ENCODE measurements at places on chromosomes 2 and 18.

DNA sequence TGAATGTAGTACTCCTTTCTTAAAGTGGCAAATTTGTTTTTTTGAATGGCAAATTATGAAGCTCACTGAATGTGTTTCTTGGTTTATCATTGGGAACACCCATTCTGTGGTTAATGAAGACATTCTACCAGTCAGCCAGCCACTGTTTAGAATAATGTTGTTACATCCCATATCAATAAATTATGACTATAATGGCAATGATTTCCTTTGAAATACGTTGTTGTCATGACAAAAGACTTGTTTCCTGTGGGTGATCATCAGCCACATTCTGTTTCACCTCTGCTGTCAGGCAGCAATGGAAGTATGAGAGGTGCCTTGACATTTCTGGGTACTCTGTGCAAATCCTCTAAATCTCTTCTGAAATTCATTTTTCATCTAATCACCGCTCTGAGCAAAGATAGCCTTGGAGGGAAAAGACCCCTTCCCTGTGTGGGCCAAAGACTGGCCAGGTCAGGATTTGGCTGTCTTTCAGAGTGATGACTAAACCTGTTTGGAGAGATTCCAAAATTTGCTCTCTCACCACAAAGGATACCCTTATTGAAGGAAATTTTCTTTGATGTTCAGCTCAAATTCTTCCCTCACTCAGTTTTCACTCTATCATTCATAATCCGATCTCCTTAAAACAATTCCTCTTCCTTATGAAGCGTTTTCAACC is 869.2 kb downstream of the BCL11A start:
- no peak for DNase-seq

DNA sequence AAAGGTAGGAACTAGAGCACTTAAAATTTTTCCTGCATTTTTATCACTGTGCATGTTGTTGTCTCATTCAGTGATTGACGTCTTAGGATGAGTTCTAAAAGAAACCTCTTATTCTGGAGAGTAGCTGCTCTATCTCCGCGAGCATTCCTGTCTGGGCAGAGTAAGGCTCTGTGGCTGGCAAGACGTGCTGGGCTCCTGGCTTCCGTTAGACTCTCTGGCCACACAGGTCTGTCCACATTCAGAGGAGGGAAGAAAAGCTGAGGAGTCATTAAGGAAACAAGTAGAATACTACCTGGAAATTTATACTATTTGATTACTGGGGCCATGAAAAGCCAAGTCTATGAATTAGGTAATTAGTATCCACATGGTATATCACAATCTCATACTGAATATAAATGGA is 138.0 kb upstream of the DNMT3A start:
- no peak for DNase-seq

DNA sequence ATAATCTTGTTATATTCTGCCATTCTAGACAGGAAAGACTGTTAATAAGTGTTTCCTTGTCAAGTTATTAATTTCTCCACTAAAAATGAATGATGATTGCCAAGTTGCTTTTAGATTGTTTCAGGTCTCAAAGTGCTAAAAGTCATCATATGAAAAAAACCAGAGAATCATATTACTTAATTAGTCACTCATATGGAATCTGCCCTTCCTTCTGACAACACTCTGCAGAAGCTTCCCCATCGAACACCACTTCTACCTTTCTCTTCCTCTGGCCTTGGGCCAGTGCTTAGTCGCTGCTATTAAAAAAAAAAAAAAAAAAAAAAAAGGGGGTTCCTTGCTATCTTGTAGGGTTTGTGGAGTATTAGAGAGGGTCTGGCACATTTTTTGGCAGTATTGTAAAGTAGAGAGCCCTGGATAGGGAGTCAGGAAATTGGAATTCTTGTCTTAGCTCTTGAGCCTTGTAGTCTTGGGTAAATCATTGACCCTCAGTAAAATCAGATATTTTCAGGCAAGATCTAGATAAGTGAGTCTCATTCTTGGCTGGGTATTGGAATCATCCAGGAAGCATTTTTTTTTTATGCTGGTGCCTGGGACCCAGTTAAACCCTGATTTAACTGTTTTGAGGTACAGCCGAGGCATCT is 141.7 kb upstream of the CCDC68 start:
- DNase-seq, result no peak

DNA sequence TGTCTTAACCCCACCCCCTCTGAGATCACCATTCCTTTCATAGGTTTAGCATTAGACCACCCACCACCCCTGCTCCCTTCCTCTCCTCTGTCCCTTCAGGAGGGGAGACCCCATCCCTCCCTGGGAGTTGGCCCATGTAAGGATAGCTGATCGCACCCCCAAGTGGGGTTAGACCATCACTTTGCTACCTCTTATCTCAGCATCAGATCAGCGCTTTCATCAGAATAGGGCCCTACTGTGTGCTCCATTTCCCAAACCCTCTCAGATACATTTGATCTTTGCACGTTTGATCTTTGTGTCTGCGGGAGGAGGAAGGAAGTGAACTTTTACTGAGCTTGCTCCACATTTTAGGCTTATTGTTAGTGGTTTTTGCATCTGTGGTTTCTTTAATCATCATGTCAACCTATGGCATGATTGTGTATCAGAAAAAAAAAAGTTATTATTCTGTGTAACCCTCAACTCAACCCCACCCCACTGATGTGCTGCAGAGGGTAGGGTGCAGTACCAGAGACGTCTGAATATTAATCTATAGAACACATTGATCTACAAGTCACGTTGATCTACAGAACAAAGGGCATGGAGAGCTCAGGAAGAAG is 81.2 kb downstream of the PDCL3 start:
- DNase-seq, result no peak

- no peak for DNase-seq
Measured at GRCh38 chr18:57446322-57446721, 11.1 kb downstream of the ONECUT2 start.

DNA sequence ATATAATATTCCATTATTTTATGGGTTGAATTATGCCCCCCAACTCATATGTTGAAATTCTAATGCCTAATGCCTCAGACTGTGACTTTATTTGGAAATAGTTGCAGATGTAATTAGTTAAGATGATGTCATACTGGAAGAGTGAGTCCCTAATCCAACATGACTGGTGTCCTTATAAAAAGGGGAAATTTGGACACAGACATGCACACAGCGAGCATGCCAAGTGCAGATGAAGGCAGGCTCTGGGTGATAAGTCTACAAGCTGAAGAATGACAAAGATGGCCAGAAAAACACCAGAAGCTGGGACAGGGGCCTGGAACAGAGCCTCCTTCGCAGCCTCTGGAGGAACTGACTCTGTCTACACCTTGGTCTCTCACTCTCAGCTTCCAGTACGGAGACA is 10.0 kb upstream of the ASAP2 start:
- DNase-seq, result no peak

DNA sequence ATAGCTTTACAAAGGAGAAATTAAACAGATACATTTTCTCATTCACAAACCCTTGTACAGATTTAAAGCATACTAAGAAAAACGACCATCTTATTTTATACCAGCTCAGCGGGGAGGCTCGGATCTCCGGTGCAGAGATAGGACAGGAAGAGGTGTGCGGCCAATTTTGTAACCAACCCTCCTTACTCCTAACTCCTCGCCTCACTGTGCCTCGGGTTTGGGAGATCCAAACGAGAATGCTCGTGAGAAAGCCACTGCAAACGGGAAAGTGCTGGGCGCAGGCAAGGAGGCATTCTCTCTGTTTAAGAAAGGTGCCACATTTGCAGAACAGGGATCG is 1.2 kb downstream of the KDSR start:
- DNase-seq, result no peak

- DNase-seq, result no peak
Measured at GRCh38 chr18:23213200-23213599, 77.9 kb downstream of the CABLES1 start.

DNA sequence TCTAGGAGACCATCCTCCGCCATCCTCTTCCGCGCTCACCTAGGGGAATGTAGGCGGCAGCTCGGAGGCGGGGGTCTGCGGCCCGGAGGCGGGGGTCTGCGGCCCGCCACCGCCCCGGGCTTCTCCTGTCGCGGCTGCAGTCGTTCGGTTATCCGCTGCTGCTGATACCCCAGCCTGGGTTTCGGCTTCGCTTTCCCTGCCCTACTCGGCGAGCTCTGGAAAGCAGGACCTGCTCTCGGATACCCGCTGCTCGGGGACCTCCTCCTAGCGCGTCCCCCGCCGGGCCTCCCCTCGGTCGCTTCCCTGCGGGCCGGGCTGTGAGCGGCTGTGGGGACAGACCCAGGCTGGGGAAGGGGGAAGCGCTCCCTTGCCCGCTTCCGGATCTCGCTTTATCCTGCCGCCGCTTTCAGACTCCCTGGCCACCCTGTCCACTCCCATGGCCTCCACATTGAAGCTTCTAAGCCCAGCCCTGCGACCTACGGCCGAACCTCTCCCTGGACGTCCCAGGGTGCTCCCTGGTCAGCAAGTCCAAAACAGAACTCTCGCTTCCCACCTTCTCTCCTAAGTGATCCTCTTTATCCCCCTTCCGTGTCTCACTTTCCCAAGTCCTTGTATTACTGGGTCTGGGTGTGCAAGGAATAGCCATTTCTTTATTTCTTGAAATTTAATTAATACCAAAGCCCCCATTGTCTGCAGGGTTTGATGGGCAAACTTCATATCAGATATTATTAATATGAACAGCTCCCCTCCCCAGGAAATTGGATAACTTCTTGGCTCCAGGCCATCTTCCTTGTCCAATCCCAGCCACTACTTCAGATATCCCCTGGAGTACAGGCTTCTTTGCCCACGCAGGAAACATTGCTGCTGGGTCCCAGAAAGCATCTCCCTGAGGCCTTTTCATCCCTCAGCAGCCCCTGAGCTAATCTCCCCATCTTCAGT is 769 bp downstream of the FKBP1B start:
- no peak for DNase-seq
